ENCODE measurements at places on chromosomes 2 and 18.

DNA sequence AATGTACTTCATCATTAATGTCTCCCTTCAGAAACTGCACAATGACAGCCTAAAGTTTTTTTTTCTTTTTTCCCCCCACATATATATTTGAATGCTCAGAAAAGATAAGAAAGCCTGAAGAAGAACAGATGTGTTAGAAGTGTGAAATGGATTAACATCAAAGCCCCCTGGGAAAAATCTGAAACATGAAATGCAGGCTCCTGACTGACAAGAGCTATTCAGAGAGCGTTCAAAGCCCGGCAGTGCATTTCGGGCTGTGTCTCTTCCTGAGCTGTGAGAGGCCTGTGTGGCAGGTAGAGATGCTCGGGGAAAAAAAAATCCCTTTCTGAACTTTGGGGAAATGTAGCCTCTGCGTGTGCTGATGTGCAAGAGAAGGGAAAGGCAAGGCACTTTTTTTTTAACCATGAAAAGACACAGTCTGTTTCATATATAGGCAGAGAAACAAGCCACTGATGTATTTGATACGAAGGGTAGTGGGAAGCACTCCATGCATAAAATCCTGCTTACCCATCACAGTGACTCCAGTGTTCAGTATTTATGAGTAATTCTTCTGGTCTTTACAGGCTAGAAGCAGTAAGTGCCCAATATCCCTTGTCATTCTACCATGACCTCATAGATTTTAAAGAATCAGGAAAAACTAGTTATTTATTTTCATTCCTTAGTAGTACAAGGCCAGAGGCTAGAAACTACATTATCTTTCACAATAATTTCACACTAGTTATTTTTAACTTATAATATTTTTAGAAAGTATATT, 1574.2 kb upstream of the PIK3C3 start:
- DNase-seq = no peak

DNA sequence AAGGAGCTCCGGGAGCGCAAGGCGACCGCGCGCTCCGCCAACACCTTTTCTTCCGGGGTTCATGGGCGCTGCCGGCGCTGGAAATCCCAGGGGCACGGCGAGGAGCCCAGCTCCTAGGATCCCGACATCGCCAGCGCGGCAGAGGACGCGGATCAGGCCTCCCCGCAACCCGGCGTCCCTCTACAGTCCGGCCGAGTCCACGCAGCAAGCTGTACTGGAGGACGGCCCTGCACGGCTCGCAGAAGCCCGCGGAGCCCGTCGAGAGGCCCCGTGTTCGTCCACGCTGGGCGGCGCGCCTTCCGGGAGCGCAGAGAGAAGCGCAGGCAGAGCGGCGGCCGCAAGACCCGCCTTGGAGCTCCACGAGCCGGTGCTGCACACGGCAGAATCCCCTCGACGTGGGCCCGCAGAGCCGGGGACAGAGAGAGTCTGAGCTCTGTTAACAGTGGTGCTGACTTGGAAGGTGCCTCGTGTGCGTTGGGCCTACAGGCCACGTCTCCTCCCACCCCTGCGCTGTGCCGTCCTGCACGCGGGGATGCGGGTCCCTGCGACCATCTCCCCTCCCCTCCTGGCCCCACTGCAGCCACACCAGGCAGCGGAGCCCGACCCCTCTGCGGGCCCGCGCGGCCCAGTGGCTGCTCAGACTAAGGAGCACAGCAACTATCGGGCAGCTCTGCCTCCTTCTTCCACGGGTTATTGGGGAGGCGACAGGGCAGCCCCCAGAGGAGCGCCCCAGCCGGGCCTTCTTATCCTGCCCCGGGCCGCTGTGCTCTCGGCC, 28.1 kb upstream of the PTPN2 start:
- DNase-seq = no peak

- no peak for DNase-seq
Observed at GRCh38 chr2:203662487-203662886, 44.0 kb upstream of the CD28 start.

GRCh38 chr18:32258148-32258547, 68.3 kb downstream of the MEP1B start:
- no peak for DNase-seq

GRCh38 chr18:36025025-36025424, 42.3 kb downstream of the RPRD1A start:
- DNase-seq = no peak

DNA sequence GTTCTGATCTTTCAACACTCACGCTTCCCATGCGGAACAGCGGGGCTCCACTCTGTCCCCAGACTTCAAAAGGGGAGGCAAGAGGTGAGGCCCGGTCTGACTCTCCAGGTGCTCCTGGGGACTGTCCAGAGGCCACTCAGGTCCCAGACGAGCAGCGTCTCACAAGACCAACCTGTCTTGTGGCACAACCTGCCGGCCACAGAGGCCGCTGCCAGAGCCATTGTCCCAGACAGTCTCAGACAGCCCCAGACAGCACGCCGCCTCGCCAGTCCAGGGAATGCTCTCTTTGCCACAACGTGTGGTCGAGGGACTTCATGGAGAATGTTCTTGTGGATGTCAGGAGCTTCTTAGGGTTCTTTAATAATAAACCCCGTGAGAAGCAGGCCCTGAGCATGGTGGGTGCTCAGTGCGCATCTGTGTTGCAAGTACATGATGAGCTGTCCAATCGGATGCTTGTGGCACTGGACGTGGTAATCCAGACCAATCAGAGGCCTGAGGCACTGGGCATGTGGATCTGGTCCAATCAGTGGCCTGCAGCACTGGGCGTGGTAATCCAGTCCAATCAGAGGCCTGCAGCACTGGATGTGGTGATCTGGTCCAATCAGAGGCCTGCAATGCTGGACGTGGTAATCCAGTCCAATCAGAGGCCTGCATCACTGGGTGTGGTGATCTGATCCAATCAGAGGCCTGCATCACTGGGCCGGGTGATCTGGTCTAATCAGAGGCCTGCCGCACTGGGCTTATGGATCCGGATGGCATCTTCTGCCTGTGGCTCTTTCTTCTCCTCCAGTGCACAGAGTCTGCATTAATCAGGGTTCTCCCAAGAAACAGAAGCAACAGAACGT, 76.4 kb downstream of the TMEM18 start:
- no peak for DNase-seq
